ENCODE measurements at places on chromosomes 5 and 9.

- no peak for DNase-seq
Observed at GRCh38 chr9:116101516-116101915, 52.1 kb upstream of the PAPPA start.

DNA sequence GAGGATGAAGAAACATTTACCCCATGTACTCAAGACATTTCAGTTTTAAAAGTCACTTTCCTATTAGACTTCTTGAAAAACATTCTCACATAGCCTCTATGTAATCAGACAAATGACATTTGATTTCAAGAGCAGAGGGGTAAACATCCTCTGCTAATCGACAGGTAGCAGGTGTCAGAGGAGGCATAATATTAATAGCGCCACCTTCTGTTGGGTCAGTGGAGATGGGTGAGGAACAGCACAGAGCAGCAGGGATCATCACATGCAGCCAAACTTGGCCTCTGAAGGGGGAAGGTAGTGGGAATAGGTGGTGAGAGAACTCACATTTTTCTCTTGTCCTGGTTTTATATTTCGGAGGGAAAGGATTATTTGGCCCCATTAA is 3.3 kb upstream of the LSM11 start:
- peak; percentile 38 for DNase-seq

GRCh38 chr9:72979405-72980100 is 26.7 kb upstream of the ALDH1A1 start:
- peak; percentile 7 for DNase-seq

DNA sequence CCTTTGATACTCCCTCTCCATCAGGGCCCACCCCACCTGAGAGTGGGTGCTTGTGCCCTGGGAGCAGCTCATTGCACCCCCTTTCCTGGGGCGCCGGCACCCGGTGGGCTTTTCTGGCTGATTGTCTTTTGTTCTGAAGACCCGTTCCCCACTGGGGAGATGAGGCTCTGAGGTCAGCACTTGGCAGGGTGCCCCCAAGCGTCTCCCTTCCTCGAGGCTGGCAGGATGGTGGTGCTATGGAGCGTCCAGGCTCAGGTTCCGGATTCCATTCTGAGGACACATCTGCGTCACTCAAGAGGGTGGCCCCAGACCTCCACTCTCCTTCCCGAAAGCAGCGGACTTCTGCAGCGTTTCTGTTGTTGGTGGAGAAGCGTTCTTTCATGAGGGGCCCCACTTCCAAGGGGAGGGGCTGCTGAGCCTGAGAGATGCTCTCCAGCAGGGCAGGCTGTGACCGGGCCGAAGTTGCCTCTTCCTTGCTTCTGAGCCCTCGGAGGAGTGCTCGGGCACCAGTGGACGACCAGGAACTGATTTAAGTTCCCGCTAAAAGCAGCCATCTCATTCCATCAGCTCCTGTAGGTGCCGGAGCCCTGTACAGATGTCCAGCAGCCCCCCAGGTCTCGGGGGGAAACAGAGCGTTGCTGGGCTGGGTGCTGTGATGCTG is 42.2 kb downstream of the COL5A1 start:
- DNase-seq: no peak

DNA sequence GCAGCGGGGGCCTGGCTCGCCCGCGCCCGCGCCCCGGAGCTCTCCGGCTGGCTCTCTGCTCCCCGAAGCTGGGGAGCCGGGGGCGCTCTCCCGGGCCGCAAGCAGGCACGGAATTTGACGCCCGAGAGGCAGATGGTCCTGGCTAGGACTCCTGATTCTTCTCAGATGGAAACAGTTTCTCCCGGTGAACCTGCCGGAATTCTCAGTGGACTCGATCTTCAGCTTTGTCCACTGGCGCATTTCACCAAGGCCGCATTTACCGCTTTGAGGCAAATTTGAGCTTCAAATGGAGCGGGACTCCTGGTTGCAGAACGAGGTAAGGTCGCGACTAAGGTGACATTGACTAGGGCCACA is 305.7 kb upstream of the KCNN2 start:
- DNase-seq: peak; percentile 30

DNA sequence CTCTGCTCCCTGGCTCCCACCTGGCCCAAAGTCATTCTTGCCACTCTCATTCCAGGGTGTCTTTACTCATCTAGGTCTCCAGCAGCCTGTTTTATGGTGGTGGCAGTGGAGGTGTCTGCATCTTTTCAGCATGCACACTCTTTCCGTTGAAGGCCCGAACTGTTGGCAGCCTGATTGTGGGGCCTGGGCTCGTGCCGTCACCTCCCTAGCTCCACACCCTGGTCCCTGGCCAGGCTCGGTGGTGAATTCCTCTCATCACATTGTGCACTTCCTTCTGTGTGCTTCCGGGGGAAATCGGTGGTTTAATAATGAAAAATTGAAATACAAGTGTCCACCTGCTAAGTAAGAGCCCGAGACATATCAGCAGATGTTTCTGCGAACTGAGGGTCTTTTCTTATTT is 214.3 kb downstream of the TRIO start:
- no peak for DNase-seq

- DNase-seq: peak; percentile 83
Observed at GRCh38 chr5:170633235-170634081, 129.6 kb downstream of the KCNIP1 start.

- DNase-seq: no peak
Observed at GRCh38 chr5:55665065-55665464, 47.1 kb downstream of the SLC38A9 start.

- no peak for DNase-seq
Observed at GRCh38 chr9:133449760-133450159, 10.0 kb upstream of the CACFD1 start.

DNA sequence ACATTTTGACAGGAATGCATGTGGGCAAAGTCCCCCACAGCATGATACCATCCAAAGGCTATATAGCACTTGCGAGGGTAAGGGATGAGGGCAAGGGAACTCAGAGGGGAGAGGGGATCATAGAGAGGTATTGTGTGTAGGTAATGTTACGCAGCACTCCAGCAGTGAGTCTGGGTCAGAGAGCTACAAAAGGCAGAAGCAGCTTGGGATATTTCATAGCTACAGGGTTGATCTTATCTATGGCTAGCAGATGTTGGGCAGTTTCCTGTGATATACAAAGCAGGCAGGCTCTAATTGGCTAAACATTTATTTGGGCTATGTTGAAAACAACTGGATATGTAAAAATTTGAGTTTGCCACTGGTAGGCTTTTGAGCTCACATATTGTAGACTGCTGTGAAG is 17.8 kb upstream of the SLCO4C1 start:
- no peak for DNase-seq

DNA sequence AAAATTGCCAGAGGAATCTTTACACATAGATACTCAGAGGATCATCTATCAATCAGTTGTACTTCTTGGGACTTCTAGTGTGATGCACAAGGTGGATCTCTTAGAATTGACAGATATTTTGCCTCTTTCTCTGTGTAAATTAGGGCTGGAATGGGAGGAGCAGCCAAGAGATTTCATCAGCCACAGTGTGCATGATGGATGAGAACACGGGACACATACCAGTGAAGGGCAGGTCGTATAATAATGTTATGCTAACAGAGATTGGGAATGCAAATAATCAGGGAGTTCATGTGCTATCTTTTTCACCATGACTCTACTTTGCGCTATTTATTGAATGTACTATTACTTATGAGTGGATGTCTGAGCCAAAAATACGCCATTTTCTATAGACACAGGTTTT is 43.3 kb upstream of the ISOC1 start:
- peak; percentile 5 for DNase-seq

DNA sequence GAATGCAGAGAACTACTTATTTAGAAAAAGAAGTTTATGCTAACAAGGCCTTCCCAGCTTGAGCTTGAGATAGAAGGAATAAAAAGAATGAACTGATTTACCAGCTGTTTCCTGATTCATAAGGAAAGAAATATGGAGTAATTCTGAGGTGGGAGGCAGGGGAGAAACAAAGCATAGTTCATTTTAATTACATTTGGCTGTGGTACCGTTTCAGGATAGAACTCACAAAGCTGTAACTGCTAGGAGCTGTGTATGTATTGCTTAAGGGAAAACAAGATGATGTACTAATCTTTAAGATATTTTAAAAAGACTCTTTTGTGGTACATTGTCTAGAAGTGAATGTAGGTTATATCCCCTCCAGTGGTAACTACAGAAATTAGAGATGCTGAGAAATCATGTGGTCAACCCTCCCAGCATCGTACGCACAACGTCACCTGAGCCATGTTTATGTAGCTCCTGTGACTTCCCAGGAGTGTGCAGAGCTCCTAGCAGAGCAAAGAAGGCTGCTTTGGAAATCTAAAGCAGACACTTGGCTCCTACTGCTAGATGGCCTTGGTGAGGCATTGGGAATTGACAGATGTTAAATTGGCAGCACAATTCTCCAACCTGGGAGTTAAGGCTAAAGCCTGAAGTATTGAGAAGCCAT is 208.3 kb upstream of the VLDLR start:
- DNase-seq: no peak

DNA sequence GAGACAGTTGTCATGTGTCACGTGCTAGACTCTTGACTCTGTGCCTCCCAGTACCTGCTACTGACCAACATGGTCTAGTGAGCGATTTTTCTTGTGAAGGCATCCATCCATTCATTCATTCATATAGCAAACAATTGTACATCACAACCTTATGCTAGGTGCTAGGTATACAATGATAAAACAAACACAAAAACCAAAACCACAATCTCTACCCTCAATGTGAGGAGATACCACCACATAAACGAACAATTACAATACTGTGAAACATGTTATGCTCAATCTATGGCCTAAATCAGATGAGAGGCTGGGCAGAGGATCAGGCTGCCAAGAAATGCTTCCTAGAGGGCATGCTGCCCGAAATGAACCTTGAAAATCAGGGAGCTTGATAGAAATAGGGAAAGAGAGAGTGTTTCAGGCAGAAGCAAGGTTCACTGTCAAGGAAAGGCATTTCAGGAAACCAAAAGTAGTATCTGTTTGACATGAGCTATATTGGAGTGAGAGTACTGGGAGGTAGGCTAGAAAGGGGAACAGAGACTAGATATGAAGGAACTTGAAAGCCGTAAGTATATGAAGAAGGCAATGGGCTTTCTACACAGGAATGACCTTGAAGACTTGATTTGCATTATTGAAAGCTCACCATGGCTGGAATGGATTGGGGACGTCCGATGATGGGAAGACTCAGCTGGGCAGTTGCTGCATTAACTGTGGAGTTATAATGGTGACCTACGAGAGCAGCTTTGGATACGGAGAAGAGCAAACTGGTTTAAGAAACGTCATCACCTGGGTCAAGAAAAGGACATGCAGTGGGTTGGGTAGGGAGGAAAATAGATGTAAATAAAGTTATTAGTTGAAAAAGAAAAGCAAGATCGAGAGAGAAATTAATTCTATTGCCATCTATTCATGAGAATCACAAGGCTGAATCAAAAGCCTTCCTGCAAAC is 90.1 kb downstream of the THBS4 start:
- DNase-seq: no peak

DNA sequence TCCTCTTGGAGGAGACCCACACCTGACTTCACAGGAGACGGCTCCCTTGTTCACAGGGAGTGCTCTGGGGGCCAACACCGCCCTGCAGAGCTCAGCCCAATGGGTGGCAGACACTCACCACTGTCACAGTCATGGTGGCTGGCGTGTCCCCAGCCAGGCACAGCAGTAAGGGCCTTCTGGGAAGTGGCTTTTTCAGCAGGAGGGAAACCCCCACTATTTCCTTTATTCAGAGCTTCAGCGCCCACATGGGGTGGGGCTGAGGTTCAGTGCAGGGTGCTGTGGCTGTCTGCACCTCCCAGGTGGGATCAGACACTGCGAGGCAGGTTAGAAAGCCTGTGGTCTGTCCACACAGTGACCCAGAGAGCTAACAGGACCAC is 3.6 kb upstream of the SNAPC4 start:
- DNase-seq: no peak

- DNase-seq: no peak
Observed at GRCh38 chr5:2752059-2752820, 763 bp upstream of the IRX2 start.

GRCh38 chr9:5450359-5451091 is at the start of gene CD274:
Gene CD274 (plus strand): TSS chr9:5450542. CDS start chr9:5456114, 5,572 bp downstream.
- peak; percentile 93 for DNase-seq

DNA sequence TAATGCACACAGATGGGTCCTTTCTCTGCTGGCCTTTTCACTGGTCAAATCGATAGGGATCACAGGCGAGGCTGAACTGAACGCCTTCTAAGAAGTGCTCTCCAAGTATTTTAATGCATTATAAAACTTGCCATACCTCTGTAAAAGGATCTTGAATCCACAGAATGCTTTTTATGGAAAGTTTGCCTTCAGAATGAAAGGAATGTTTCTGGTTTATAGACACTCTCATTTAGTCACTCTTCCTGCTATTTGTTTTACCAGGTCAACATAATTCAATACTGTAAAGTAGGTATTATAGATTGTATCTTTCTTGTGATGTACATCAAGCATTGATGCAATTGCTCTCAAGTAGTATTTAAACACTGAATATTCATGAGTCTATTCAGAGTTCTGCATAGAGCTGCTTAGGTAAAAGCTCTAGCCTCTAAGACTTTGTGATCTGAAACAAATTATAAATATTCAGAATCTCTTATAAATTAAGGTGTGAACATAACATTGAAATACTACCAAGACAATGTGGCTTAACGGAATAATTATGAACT is 308.4 kb downstream of the ISL1 start:
- no peak for DNase-seq

- DNase-seq: no peak
Observed at GRCh38 chr5:145996135-145996534, 59.8 kb downstream of the SH3RF2 start.
